ENCODE measurements at places on chromosomes 7 and 10. TPM values are rescaled to one million over a fixed set of nuclear protein-coding genes. Genes with fewer than 3 reads are reported as not detected.

NEUROG3 gene
- not detected for total RNA-seq

POM121L12 gene
- not detected for total RNA-seq

LIPF gene
- total RNA-seq: not detected

NCF1 gene
- 0.11 TPM for total RNA-seq

SORCS3 gene
- not detected for total RNA-seq

SPDYE11 gene
- total RNA-seq: not detected

COL26A1 gene
- total RNA-seq: 0.67 TPM

KIF11 gene
- total RNA-seq: 44.4 TPM

PTPN20 gene
- total RNA-seq: 3.7 TPM

NUTM2A gene
- 0.08 TPM for total RNA-seq

ANKRD2 gene
- total RNA-seq: 7.4 TPM

TMEM225B gene
- 1.1 TPM for total RNA-seq

CTAGE4 gene
- total RNA-seq: 0.05 TPM
